ENCODE measurements at places on chromosomes 1 and 21.

GRCh38 chr1:46448109-46448911 lies 41.3 kb upstream of the DMBX1 start:
- DNase-seq, result no peak

DNA sequence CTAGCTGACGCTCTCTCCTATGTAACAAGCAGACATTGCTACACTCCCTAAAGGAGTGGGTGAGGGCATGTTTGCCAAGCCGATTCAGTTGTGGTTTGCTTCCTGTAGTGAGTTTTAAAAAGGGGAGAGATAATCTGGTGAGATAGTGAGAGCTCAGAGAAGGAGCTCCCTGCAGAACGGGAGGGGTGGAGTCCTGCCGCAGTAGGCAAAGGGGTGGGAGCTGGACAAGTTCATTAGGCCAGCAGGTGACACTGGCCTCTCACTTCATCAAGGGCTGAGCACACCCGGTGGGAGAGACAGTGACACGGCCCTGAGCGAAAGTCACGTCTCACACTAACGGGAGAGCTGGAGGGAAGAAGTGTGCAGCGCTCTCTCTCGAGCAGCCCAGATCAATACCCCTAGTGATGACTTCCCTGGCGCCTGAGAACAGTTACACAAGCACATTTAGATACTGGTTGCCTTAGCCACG lies 144.0 kb upstream of the CD34 start:
- DNase-seq, result no peak

DNA sequence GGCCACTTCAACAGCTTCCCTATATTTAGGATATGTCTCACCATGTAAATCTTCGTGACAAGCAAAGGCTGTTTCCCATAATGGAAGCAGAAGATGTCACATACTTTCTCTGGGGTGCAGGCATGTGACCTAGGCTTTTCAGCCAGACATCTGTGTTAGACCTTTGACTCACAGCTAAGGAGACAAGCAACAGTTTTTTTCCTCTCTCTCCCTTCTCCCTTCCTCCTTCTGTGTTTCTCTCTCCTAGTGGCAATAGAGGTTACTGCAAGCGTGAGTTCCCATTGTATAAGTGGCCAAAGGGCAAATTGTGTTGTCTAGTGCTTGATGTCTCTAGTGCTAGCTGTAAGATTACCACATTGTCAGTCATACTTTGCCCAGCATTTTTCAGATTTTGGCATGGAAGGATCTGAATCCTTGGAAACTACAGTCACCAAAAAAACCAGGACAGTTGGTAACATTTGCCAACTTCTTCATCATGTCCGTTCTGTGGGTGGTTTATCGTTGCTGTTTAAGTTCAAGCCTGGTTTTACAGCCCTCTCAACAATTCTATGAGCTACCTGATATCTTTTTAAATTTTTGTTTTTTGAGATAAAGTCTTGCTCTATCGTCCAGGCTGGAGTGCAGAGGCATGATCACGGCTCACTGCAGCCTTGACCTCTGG lies 44.4 kb upstream of the RABGAP1L start:
- DNase-seq, result no peak

DNA sequence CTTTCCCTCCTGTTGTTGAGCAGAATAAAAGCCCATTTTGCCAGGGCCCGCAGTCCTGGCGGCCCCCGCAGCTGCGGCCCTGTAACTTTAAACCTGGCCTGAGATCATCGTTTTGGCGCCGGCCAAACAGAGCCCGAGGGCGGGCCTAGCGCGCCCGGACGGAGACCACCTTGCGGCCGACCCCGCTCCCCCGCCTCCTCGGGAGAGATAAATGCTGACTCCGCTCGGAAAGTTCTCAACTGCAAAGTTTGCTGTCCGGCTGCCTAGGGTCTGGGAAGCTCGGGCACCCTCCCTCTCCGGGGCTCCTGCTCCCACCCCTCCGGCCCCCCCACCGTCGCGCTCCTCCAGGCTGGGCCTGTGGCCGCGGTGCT lies at the start of gene PDPN:
TSS of gene PDPN (plus strand) at position 238 of the 371 bp plus-strand sequence. CDS start 202 bp downstream, outside the sequence.
- no peak for DNase-seq

GRCh38 chr1:116299248-116299647 lies 73.8 kb upstream of the ATP1A1 start:
- no peak for DNase-seq

DNA sequence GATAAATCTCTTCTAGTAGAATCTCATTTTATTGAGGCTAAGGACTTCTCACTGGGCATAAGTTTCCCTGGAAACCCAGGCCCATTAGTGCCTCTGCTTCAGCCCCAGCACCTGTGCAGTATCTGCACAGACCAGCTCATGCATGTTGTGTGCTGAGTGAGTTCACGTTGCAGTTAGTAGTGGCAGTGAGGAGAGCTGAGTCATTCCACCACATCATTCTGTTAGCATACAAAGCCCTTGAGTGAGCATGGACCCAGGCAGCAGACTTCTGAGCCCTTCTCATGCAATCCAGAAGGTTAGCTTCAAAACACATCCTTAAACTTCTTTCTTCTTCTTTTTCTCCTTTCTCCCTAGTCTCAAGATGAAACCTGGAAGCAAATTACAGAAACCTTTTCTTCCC lies 45.8 kb upstream of the NTPCR start:
- no peak for DNase-seq

DNA sequence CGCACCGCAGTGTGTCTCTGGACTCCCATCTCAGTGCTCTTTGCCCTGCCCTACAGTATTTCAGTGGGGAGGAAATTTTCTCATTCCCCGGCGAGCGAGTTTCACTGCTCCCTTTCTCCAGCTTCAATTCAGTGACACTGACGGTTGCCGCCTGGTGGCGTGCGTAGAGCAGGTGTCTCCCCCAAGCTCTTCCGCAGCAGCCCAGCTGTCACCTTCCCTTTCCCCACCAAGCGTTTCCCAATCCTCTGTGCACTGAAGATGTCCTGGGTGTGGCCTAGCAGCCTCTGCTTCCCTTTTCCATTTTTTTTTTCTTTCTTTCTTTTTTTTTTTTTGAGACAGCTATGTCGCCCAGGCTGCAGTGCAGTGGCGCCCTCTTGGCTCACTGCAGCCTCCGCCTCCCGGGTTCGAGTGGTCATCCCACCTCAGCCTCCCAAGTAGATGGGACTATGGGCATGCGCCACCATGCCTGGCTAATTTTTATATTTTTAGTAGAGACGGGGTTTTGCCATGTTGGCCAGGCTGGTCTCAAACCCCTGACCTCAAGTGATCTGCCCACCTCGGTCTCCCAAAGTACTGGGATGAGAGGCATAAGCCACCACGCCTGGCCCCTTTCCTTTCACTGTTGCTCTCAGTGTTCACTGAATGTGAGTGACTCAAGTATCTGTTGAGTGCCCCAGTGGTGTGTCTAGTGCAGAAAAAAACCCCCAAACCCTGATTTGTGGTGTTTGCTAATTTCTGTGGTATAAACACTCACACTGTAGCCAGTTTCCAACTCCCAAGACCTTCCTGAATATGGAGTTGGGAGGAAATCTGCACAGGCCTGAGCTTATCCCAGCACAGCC lies 30.1 kb downstream of the TNFRSF1B start:
- DNase-seq, result no peak

DNA sequence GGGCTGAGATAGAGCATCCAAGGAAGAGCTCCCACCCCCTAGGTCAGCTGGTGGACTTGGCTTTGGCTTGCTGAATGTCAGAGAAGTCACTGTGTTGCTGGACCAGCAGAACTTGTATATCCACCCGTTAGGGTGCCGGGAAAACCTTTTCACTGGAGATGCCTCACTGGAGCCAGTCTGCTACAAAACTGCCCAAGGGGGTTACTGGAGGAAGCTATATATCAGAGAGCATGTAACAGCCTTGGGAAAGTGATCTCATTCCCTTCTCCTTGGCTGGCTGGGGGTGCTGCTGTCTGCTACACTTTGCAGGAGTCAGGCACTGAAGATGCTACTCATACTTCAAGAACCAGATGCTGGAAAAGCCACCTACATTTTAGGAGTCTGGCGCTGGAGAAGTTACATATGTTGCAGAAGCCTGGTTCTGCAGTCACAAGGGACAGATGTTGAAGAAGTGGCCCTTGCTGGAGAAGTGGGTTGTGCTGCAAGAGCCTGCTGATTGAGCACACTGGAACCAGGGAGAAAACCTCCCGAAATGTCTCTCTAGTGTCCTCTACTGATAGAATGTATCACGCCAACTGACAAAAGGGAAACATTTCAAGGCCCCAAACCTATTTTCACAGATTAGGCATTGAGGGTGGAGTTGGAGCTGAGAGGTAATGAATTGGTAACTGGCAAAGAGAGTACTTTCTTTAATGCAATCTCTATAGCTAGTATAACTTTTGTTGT lies 250.6 kb downstream of the SPATA17 start:
- no peak for DNase-seq

- DNase-seq, result no peak
Measured at GRCh38 chr1:19814244-19814661, 830 bp downstream of the RNF186 start.

DNA sequence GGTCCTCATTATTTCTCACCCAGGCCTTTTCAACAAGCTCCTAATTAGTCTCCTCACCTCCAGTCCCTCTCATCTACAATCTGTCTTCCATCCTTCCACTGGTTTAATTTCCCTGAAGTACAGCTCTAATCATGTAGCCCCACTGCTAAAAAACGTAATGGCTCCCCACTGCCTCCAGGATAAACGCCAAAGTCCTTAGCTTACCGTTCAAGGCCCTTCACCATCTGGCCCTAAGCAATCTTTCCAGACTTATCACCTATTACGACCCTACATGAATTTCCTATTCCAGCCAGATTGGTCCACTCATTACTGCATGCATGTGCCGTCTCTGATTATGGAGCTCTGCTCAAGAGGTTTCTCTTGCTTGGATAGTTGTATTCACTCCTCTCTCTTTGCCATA lies 83.1 kb upstream of the DAB1 start:
- DNase-seq, result no peak

DNA sequence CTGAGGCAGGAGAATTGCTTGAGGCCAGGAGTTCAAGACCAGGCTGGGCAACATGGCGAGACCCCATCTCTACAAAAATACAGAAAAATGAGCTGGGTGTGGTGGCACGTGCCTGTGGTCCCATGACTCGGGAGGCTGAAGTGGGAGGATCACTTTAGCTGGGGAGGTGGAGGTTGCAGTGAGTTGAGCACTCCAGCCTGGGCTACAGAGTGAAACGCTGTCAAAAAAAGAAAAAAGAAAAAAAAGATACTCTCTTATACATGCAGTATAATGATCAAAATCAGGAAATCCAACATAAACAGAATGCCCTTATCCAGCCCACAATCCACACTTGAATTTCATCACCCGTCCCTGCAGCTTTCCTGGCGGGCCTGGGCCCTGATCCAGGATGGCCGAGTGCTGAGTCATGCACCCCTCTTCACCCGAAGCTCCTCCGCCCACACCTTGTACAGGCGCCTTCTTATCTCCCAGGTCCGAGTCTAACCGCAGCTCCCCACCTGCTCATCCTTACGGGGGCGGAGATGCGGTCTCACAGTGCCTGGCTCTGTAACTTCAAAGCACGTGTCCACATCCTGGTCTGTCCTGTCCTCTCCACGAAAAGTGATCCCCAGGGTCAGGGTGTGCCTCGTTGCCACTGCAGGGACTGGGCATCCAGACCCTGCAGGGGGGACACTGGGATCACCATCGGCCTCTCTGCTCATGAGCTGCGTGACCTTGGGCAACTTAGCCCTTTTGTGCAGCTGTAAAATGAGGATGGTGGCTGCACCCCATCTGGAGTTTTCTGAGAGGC lies 120.2 kb upstream of the SLC45A1 start:
- DNase-seq, result no peak

DNA sequence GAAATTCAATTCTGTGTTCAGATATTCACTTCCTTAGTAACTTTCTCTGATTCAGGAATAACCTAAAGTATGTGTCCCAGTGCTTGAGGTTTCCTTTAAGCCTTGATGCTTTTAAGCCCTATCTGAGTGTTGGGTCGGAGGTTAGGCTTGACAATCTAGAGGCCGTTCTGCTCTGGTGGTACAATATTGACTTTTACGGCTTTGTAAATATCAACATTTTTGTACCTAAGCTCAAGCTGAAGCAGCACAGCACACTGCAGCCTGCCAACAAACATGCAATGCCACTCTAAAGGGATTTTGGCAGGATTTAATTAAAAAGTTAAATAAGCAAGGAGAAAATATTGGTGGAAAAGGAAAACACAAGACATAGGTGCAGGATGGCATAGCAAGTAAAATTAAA lies 279.2 kb downstream of the NEGR1 start:
- DNase-seq, result no peak

DNA sequence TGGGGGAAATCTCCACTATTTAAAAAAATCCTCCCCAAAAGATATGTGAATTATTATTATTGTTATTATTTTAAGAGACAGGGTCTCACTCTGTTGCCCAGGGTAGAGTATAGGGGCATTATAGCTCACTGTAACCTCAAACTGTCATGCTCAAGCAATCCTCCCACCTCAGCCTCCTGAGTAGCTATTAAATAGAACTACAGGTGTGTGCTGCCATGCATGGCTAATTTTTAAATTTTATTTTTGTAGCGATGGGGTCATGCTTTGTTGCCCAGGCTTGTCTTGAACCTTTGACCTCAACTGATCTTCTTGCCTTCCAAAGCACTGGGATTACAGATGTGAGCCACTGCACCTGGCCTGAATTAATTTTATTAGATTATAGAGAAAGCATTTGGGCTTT lies 116.8 kb downstream of the RABGAP1L start:
- DNase-seq, result no peak

DNA sequence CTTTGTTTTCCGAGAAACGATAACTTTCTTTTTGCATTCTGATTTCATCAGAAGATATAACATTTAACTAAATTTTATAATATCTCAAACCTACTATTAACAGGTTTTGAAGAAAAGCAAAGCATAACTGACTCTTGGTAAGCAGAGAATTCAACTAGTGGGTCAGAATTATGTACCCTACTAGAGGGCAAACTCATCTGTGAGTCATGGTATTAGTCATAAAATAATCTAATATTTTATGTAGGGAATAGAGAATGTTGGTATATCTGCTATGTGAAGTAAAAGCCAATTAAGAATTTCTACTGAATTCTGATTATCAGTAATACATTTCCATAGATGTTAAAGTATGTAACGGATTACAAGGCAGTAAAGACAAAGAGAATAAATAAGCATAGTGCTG lies 56.8 kb downstream of the USP1 start:
- no peak for DNase-seq

DNA sequence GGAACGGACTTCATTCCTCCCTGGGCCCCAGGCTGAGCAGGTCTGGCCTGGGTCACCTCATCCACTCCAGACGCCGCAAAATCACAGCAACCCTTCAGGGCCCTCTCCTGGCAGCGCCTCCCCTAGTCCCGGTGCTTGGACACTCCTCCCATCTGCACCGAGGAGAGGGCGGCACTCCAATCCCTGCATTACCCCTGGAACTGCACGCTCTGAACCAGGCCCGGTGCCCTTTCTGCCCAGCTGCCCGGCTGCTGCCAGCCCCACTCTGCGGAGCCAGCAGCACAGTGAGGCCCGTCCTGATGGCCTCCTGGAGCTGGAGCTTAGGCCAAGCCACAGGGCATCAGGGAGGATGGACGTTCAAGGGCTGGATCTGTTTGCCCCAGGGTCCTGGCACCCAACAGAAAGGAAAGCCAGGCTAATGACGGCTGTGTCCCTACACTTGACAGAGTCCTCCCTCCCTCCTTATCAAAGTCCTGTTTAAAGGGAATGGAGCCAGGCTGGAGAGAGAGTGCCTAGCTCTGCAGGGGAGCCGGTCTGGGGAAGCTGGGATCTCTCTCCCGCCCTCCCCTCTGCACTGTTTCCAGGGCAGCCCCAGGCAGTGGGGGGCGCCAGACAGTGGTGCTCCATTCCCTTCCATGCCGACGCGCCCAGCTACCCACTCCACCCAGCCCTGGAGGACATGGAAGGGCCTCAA lies 12.7 kb downstream of the COL6A2 start:
- peak; percentile 3 for DNase-seq

- no peak for DNase-seq
Measured at GRCh38 chr1:238029126-238029525, 138.4 kb upstream of the ZP4 start.
